IPS-NIHi11 (cell line): ENCODE measurements at places on chromosomes 7 and 10.

GRCh38 chr7:155377838-155378579 lies 79.9 kb upstream of the EN2 start:
- peak; percentile 29 for DNase-seq

GRCh38 chr7:149771720-149772240 lies 1.6 kb downstream of the ZNF467 start:
- DNase-seq: peak; percentile 95

GRCh38 chr10:7481368-7481765 lies 70.5 kb upstream of the SFMBT2 start:
- no peak for DNase-seq

DNA sequence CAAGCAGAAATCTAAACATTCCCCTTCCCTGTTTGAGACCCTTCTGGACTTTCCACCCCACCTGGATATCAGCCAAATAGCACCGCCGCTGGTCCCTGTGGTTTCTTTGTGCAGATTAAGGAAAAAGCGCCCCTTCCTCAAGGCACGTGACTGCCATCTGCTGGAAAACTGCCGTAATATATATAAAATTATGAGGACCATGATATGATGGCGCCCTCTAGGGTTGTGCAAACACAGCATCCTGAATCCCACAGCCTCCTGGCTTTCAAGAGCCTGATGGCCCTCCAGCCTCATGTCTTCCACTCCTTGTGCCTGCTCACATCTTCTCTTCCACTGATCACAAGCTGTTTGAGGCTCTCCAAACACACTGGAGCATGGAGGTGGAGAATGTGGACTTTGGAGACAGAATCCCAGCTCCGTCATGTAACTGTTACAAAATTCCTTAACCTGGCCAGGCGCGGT lies 121.3 kb downstream of the MYL10 start:
- DNase-seq: peak; percentile 80

DNA sequence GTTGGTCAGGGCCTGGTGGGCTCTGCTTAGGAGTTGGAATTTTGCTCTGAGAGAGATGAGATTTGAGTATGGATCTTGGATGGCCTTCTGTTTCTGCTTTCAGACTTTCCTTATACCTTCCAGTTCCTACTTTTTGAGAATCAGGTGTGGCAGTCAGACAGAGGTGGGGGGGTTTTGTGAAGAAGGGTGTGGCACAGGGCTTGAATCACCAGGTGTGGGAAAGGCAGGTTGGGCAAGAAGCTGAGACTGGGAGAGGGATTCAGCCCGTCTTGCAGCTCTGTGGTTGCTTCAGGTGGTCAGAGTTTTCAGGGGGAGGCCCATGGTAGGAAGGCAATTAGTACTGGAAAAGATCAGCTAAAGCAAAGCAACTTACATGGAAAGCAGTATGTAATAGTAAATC lies 340.2 kb downstream of the LRMDA start:
- no peak for DNase-seq

DNA sequence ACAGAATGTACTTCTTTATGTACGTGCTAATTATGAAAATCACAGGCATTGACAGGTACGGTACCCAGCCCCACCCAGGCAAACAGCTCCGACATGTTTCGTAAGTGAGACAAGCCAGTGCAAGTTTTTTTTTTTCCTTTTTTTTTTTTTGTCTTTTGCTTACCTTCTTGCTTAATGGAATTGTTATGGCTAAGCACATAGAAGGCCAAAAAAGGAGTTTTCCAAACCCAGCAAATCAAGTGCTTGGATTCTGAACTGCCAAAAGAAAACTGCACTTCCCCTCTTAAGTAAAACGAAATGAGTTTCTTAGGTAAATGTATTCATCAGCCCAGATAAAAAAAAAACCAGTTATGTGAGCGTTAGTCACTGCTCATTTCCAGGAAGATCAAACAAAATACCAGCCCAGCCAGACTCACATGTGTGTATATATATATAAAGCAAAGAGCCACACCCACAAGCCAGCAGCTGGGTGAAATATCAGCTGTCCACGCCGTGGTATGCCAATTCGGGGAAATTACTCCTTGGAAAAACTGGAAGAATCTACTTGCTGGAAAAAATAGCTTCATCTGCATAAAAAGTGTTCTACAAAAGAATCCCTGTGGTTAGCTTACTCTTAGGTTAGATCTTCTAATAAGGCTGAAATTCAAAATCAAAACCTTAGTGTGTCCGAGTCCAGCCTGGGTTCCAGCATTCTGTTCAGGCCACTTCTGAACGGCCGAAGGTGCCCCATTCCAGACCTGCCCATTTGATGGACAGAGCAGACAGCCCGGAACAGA lies 8.0 kb downstream of the KLF6 start:
- no peak for DNase-seq

DNA sequence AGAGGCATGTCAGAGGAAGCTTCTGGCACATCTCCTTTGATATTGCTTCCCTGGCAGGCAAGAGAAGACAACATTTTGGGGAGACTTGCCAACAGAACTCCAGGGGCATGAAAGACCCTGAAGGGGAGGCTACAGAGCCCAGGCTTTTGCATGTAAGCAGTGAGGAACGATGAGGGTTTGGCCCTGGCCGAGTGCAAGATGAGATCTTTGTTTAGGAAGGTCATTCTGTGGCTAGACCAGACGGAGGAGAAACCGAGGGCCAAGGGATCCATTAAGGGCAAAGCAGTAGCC lies 3.8 kb downstream of the SVIL start:
- DNase-seq: no peak

- no peak for DNase-seq
Measured at GRCh38 chr10:110850099-110850498, 21.6 kb upstream of the PDCD4 start.
